ENCODE measurements at places on chromosomes 13 and 19.

DNA sequence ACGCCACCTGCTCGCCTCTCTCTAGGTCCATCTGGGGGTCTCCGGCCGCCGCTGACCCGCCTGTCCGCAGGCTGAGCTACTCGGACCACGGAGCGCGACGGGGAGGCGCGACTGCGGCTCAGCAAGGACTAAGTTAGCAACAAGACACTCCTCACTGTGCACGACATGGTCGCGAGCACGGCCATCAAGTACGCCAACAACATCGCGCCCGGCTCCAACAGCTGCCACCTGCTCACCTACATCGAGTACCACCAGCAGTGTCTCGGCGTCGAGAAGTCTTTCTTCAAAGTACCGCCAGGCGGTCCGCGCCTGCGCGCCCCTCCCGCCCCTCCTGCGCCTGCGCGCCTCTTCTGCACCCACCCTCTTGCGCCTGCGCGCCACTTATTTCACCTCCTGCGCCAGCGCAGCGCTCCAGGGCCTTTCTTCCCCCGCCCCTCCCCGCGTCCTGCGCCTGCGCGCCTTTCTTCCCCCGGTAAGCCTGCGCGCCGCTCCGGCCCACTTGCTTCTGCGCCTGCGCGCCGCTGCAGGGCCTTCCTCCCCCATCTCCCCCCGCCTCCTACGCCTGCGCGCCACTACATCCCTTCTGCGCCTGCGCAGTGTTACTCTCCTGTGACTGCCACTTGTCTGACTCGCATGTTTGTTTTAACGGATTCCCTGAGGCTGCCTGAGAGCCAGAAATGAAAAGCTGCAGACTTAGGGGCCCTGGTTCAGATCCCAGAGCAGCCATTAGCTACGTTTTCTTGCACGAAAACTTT lies 64.0 kb downstream of the ACSBG2 start:
- DNase-seq = peak; percentile 99

GRCh38 chr13:30848332-30849027 lies 57.6 kb upstream of the MEDAG start:
- DNase-seq = no peak

GRCh38 chr19:2327773-2328400 lies 499 bp downstream of the LSM7 start:
- DNase-seq = peak; percentile 10

DNA sequence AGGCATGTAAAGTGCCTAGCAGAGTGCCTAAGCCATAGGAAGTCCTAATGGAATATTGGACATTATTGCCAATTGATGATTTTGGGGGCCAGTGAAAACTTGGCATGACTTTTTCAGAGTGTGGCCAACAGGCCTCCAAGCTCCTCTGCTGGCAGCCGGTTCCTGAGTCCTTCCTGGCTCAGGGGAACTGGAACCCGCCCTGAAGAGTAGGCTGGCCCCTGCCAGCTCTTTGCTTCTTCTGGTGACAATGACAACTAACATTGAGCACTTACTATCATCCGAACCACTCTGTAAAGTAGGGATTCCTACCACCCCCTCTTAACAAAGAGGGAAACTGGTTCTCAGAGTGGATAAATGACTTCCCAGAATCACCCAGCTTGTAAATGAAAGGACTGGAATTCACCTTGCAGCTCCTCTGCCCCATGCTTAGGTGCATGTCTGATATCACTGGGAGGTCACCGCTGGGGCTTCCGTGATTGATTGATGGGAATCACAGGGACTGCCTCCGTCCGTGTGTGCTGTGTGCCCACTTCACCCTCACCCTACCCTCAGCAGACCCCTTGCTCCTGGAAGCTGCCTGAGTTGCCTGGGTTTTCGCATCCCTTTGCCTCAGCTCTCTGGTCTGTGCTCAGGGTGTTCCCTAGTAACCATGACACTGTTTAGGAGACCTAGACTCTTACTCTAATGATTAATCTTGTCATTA lies 50.6 kb downstream of the TNFRSF19 start:
- DNase-seq = no peak

DNA sequence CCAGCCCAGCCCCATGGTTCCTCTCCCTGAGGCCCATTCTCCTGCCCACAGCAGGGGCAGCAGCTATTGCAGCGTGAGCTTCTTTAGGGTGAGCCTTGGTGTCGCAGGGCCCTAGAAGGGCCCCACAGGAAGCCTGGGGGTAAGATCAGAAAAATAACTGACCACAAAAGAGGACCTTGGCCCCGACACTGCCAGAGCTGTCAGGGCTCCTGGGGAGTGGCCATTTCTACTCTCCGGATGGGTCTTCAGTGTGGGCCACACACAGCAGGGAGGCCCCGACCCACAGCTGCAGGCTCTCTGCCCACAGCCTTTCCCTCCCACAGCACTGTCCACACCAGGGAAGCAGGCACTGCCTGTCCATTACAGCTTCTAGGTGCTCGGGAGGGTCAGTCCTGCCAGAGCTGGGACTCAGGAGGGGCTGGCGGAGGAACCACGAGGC lies 3.5 kb upstream of the SIGLEC8 start:
- no peak for DNase-seq

- DNase-seq = no peak
Observed at GRCh38 chr19:45960595-45961235, 12.9 kb downstream of the NOVA2 start.

- DNase-seq = peak; percentile 37
Observed at GRCh38 chr13:32911506-32911905, 104.7 kb upstream of the KL start.

GRCh38 chr13:51093574-51093973 lies 17.5 kb downstream of the C13orf42 start:
- DNase-seq = no peak

DNA sequence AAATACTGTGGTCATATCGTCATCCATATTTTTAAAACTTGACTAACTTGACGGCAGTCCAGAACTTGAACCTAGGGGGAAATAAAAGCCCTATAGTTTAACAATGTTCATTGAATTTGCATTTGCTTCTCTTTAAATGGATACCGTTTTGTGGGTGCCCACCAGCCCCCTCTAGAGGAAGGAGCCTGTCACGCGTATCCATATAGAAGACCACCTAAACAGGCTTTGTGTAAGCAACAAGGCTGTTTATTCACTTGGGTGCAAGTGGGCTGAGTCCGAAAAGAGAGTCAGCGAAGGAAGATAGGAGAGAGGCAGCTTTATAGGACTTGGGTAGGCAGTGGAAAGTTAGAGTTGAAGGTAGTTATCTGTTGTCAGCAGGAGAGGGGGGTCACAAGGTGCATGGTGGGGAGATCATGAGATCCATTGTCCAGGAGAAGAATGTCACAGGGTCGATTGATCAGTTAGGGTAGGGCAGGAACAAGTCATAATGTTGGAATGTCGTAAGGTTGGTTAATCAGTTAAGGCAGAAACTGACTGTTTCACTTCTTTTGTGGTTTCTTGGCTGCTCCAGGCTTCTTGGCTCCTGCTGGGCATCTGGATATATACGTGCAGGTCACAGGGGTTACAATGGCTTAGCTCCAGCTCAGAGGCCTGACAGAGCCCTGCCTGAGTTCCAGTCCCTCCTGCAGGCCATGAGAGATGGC lies 42.5 kb upstream of the ANKRD10 start:
- no peak for DNase-seq

GRCh38 chr13:110593430-110594130 lies 21.8 kb upstream of the NAXD start:
- peak; percentile 27 for DNase-seq

- no peak for DNase-seq
Observed at GRCh38 chr13:35984287-35984686, 146.9 kb downstream of the DCLK1 start.

Measured in thyroid gland (tissue), 4 donors.